Forelimb muscle (tissue), 1 donor: ENCODE measurements at places on chromosomes 2 and 18. TPM values are rescaled to one million over a fixed set of nuclear protein-coding genes. Genes with fewer than 3 reads are reported as not detected.

GRCh38 chr2:225196579-225196978 lies 154.3 kb upstream of the DOCK10 start:
- DNase-seq = no peak

GRCh38 chr2:196610796-196611195 lies 28.7 kb upstream of the CCDC150 start:
- DNase-seq = no peak

DNA sequence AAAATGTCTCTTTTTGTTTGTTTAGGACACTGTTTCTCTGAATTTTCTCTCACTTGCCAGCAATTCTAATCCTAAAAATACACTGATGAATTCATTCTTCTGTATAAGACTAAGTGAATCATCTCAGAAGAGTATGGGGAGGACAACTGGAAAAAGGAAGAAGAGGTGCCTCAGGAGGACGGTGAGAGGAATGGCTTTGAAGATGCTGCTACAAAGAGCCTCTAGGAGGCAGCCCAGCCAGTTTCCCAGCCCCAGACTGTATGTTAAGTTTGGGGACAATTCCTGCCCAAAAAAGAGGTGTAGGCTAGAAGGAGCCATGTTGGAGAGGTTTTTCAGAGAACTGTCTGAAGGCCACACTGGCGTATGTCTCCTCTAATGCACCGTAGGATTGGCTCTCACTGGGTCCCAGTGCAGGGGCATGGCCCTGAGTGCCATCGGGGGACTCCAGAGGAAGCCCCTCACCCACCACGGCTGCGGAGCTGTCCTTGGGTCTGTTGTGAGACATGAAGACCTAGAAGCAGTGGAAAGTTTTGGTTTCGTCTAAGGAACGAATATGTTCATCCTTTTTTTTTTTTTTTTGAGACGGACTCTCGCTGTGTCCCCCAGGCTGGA lies 3.1 kb upstream of the SDC1 start:
- DNase-seq = no peak

DNA sequence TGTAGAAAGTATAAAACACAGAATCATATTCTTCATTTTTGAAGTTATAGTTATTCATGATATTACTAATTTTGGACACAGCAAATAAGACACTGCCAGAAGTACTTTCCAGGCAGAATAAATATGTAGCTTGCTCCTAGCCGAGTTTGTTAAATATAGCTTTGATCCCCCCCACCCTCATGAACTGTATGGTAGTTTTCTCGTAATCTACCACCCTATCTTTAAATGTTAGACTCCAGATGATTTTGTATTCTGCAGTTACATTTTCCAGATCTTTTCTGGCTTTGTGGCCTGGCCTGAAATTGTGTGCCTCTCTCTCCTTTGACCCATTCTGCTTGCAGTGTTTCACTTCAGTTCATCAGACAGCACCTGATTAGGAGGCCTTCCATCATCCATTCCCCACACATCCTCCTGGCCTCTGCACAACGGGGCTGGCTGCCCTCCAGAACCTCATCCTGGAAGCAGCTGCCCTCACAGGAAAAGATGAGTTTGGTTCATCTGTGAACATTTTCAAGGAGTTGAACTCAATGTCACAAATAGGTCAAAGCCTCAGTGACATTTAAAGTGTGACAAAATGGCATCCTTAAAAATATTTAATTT lies 4.7 kb upstream of the KCNJ3 start:
- DNase-seq = no peak

DNA sequence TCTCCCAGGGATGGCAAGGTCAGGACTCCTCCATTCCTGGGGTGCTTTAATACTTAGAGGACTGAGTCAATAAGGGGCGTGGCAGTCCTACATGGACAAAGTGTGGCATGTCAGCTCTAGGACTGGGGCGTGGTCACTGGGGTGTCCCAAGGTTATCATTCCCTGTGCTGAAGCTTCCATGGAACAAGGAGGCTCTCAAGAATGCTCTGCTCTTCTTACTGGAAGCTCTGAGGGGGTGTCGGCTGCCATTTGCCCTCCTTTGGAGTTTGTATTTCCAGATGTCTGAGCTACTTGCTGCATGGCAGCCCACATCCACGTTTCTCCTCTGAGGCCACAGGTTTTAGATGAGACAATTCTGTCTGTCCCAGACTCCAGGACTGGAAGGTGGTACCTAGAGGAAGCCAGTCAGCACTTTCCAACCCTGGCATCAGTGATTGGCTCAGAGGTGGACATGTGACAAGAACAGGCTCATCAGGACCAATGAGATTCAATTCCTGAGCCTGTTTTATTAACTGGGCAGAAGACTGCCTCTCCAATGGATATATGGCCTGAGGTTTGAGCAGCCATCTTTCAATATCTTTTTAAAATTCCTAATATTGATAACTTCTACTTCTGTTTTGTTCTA lies 128.9 kb upstream of the ARL4C start:
- no peak for DNase-seq

DNA sequence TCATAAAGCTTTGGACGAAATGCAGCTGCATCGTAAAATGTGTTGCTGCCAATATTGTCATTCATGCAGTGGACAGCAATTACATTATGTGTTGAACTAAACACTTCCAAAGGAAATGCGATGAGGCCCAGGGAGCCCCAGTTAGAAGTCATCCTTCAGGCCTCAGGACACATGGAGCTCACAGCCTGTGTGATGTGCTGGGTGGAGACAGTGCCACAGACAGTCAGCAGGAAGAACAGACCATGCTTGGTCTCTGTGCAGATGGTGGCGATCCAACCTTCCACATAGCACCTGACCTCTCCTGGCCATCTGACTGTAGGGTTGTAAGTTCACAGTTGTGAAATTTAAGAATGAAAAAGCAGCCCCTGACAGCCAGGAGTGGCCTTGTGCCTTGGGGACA lies 118.3 kb upstream of the ALKAL2 start:
- DNase-seq = no peak

DNA sequence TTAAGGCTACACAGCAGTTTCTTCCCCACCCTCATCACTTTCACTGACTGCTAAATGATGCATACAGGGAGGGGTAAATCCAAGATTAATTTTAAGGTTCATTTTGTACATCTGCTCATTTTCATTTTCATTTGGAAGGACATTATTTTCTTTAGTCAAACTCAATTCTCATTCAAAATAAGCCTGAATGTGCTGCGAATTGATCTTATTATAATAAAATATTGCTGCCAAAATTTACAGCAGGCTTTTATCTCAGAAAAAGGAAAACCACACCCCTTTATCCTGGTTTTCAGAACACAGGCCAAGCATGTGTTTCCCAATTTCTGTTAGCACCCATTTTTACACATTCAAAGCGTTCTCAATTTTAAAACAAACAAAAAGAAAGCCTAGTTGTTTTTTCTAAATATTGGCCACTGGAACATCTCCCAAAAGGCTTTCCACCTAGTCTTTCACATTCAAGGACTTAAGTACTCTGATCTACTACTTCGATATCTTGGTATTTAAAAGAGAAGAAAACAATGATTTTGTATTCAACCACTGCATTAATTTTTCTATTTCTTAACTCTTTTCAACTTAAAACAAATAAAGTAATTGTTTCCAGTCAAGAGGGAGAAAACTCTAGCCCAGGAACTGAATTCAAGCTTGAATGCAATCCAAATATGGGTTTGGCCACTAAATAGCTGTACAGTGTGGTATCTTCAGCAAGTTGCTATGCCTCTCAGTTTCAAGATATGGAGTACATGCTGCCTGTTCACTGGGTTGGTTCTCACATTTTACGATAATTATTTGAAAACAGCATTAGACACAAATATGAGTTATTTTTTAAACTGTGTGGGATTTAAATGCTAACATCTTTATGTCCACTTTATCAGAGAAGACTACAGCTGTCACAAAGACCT lies 52.5 kb downstream of the CDH2 start:
- no peak for DNase-seq

GRCh38 chr2:194610297-194610696 lies 1046.7 kb upstream of the SLC39A10 start:
- DNase-seq = no peak

DNA sequence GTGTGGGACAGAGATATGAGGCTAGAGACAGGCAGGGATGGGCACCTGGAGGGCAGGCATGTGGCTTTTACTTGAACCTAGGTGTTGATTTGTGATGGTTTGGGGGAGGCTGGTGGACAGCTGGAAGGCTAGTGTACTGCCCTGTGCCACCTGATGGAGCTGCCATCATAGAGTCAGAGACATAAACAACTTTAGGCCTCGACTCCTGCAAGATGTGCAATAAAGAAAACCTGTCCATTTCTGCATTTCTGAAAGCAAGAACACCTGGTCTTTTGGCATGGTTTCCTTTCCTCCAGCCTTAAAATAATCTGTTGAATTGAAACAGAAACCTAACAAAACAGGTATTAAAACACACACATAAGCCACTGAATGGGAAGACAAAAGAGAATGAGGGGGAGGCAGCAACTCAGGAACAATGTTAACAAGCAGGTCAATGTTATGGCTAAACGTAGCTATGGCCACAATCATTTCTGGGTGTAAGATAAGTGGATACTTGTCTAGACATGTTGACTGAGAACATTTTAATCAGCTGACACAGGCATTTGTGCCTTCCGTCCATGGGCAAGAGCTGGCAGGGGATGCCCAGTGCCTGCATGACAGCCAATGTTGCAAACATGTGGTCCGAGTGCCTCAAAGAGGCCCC lies 87.8 kb downstream of the KCTD1 start:
- no peak for DNase-seq

DNA sequence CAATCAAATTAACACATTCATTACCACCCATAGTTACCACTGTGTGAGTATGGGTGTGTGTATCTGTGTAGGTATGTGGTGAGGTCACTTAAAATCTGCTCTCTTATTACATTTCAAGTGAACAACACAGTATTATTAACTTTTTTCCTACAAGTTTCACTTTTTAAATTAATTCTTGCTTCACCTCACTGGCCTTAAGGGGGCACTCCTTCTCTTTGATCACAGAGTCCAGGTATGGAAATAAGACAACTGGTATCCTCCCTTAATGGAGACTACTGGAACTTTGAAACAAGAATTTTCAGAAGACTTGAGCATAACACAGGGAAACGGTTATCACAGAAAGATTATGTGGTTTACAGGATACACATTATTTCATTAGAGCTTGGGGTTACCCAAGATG lies 255.8 kb downstream of the ASXL3 start:
- no peak for DNase-seq

DNA sequence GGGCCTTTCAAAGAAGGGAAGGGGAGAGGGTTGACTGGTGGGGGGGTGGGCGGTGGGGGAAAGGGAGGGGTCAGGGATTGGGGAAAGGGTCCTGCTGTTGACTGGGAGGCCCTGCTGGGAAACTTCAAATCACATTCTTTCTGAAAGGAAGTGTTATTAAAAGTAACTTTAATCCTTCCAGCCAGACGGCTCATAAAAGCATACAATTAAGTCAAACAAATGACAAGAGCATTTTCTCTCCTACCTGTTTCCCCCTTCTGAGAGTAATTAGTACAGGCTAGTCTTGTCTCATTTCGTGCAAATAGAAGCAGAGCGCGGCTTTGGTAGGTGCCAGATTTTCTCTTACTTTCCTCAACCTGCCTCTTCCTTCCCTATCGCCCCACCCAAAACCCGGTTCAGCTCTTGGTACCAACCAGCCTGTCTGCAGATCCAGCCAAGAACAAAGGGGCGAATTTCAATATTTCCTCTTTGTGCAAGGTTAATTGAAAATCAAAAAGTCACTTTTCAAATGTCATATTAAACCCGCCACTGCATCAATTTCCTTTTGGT lies 2112.6 kb upstream of the PIK3C3 start:
- no peak for DNase-seq

- no peak for DNase-seq
Observed at GRCh38 chr2:143684551-143685320, 555.5 kb downstream of the ARHGAP15 start.

The FAM228A gene
- polyA plus RNA-seq = 0.40 TPM

The LNPK gene
- polyA plus RNA-seq = 39.3 TPM

The PFN4 gene
- 0.94 TPM for polyA plus RNA-seq

The HRH4 gene
- polyA plus RNA-seq = 0.08 TPM

The EML6 gene
- 26.8 TPM for polyA plus RNA-seq

The UGT1A3 gene
- polyA plus RNA-seq = not detected
